ENCODE measurements at places on chromosomes 5 and 9. TPM values are rescaled to one million over a fixed set of nuclear protein-coding genes. Genes with fewer than 3 reads are reported as not detected.
A peak's percentile ranks its signal among the peaks of the same experiment; 100 is the strongest.

- H3K36me3 ChIP-seq: no peaks in the 10 kb centered on the region
- no peak overlapping the region for H3K4me3 ChIP-seq
Observed at GRCh38 chr5:125190232-125191087, 444.0 kb upstream of the ZNF608 start.

DNA sequence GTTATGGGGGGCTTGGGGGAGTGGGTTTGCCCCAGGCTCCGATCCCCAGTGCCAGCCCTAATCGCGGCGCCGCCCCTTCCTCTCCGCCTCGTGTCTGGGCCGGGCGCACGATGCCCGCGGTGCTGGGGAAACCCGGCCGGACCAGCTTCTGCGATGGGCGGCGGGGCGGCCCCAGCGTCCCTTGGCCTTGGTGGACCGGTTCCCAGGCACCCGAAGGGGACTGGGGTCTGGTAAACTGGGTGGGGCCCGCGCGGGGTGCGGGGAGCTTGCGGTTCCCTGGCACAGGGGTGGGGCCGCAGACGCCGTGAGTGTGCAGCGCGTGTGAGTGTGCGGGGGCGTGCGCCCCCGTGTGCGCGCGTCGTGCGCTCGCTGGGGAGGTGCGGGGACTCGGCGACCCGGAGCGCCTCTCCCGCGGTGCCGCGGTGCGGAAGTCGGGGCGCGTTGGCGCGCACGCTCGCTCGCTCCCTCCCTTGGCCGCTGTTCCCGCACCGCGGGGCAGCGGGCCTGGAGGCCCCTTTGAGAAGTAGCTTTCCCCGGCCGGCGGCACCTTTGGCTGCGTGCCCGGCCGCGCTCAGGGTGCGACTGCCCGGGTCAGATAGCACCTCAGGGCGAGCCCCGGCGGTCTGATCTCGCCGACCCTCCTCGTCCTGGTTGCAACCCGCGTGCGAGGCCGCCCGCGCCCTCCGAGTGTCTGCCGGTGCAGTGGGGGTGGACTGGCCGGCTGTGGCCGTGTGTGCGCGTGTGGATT is 568 bp downstream of the MACIR start:
- peaks cover 25% of the 10 kb centered on the region for H3K4me1 ChIP-seq
- H3K27me3 ChIP-seq: peaks cover 1% of the 10 kb centered on the region
- peak; percentile 72 for DNase-seq
- H3K27ac ChIP-seq: peak overlapping the region; percentile 58

GRCh38 chr9:123335193-123335985 is 20.6 kb upstream of the CRB2 start:
- H3K4me3 ChIP-seq: no peak overlapping the region
- peaks cover 41% of the 10 kb centered on the region for H3K4me1 ChIP-seq
- no peaks in the 10 kb centered on the region for H3K36me3 ChIP-seq

GRCh38 chr9:2726650-2727340 is 9.5 kb downstream of the KCNV2 start:
- peaks cover 3% of the 10 kb centered on the region for H3K36me3 ChIP-seq
- no peak overlapping the region for H3K4me3 ChIP-seq
- no peaks in the 10 kb centered on the region for H3K27me3 ChIP-seq
- DNase-seq: no peak
- H3K27ac ChIP-seq: no peak overlapping the region

GRCh38 chr5:134122530-134122929 is 8.0 kb downstream of the TCF7 start:
- no peaks in the 10 kb centered on the region for H3K27me3 ChIP-seq
- peak overlapping the region; percentile 89 for H3K27ac ChIP-seq
- peaks cover 32% of the 10 kb centered on the region for H3K36me3 ChIP-seq
- no peak for DNase-seq
- peaks cover 92% of the 10 kb centered on the region for H3K4me1 ChIP-seq

LMAN2 gene
- total RNA-seq: 92.1 TPM

FGF1 gene
- not detected for total RNA-seq

GRCh38 chr5:112951124-112951702 is 25.4 kb upstream of the DCP2 start:
- H3K4me1 ChIP-seq: no peaks in the 10 kb centered on the region
- H3K4me3 ChIP-seq: no peak overlapping the region
- no peak for DNase-seq
- H3K27me3 ChIP-seq: no peaks in the 10 kb centered on the region
- H3K36me3 ChIP-seq: no peaks in the 10 kb centered on the region

CFAP157 gene
- not detected for total RNA-seq

DNA sequence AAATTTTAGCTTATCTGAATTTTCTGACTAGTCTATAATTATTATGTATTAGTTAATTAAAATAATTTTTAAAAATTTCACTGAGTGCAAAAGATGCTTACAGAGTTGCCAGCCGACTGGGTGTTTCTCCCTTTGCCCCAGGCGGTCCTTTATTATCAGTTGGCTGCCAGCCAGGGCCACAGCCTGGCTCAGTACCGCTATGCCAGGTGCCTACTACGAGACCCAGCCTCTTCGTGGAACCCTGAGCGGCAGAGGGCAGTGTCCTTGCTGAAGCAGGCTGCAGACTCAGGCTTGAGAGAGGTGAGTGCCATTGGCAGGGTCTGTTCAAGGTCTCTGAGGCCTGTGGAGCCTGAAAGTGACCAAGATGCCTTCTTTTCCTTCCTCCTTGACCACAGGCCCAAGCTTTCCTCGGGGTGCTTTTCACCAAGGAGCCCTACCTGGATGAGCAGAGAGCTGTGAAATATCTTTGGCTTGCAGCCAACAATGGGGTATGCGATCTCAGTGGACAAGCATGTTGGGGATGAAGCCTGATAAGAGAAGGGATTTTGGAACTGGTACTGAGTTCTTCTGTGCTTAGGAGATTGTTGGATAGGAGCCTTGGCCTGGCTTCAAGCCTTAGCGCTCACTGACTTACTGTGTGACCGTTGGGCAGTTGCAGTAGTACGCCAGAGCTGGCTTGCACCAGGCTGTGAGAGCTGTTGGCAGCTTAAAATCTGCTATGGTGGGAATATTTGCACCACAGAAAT is 10.6 kb downstream of the DELE1 start:
- DNase-seq: no peak
- H3K27me3 ChIP-seq: no peaks in the 10 kb centered on the region
- no peak overlapping the region for H3K27ac ChIP-seq
- no peak overlapping the region for H3K4me3 ChIP-seq

GRCh38 chr9:114525513-114525912 is 20.2 kb upstream of the WHRN start:
- DNase-seq: no peak
- no peaks in the 10 kb centered on the region for H3K4me1 ChIP-seq
- no peak overlapping the region for H3K4me3 ChIP-seq
- H3K27ac ChIP-seq: no peak overlapping the region
- no peaks in the 10 kb centered on the region for H3K36me3 ChIP-seq
- H3K27me3 ChIP-seq: peaks cover 4% of the 10 kb centered on the region

OR13J1 gene
- not detected for total RNA-seq

DNA sequence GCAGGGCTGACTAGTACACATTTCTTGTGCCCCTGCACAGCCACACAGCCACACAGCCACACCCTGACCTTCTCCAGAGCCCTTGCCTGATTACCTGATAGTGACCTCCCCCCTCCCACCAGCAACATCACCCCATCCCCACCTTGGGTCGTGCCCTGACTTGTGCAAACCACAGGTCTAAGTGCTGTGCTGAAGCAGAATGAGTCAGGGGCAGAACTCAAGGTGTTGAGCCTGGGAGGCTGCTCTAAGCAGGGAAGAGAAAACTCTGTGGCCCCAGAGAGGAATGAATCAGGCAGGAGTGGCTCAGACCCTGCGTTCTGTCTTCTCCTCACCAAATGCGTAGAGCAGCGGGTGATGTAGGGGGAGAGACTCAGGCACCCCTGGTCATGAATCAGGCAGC is 24.3 kb upstream of the FAT2 start:
- H3K27me3 ChIP-seq: peaks cover 7% of the 10 kb centered on the region
- peak; percentile 23 for DNase-seq
- no peak overlapping the region for H3K4me3 ChIP-seq

DNA sequence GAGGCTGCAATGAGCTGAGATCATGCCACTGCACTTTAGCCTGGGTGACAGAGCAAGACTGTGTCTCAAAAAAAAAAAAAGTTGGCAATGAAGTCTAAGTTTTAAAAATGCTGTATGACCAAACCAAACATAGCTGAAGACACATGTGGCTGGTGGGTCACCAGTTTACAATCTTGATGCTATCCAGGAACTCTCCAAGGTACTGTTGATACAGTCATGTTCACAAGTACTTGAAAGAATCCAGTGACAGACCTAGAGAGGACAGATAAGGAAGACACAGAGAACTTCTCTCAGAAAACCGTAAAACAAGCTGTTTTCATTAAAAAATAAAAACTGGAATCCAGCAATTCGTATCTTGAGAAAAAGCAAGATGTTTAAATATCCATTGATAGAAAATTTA is 95.7 kb downstream of the ACTBL2 start:
- H3K4me3 ChIP-seq: no peak overlapping the region
- H3K4me1 ChIP-seq: peaks cover 4% of the 10 kb centered on the region
- H3K27ac ChIP-seq: no peak overlapping the region
- no peaks in the 10 kb centered on the region for H3K36me3 ChIP-seq

CDKN2A gene
- total RNA-seq: 0.97 TPM

TAS2R1 gene
- total RNA-seq: not detected

- H3K27ac ChIP-seq: no peak overlapping the region
- H3K27me3 ChIP-seq: no peaks in the 10 kb centered on the region
- no peak overlapping the region for H3K4me3 ChIP-seq
- no peak for DNase-seq
- H3K4me1 ChIP-seq: no peaks in the 10 kb centered on the region
- no peaks in the 10 kb centered on the region for H3K36me3 ChIP-seq
Observed at GRCh38 chr5:13859270-13860065, 85.0 kb downstream of the DNAH5 start.

DNA sequence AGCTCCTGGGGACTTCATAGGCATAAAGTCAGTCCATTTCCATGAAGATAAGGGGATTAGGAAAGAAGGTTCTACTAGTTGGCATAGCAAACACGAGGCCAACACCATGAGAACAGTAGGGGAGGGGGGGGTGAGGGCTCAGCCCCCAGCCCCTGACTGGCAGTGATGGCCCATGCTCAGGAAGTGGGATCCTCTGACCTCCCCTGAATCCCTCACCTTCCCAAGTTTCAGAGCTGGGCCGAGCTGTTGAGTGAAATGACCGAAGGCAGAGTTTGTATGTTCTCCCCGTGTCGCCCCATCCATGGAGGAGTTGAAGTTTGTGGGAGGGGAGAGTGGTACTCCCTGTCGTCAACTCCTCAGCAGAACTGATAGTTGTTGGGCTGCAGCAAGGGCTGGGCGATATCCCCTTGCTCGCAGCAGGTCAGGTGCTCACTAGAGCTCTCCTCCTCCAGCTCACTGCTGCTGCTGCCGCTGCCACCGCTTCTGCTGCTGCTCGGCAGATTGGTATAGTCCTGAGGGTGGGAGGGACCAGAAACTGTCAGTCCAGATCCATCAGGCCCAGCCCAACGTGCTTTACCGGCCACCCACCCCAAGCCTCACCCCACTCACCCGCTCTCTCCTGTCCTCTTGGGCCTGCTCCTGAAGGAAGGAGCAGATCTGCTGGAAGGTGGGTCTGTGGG is 32.5 kb downstream of the CSF1R start:
- H3K4me1 ChIP-seq: no peaks in the 10 kb centered on the region
- peaks cover 20% of the 10 kb centered on the region for H3K36me3 ChIP-seq
- DNase-seq: no peak
- no peak overlapping the region for H3K27ac ChIP-seq

GRCh38 chr9:75201480-75202209 is 113.3 kb downstream of the OSTF1 start:
- no peak overlapping the region for H3K4me3 ChIP-seq
- peaks cover 6% of the 10 kb centered on the region for H3K4me1 ChIP-seq
- H3K27me3 ChIP-seq: no peaks in the 10 kb centered on the region

- no peak for DNase-seq
- peaks cover 24% of the 10 kb centered on the region for H3K27me3 ChIP-seq
- no peaks in the 10 kb centered on the region for H3K4me1 ChIP-seq
- H3K36me3 ChIP-seq: no peaks in the 10 kb centered on the region
- H3K4me3 ChIP-seq: no peak overlapping the region
Observed at GRCh38 chr9:91923145-91923544, 26.9 kb downstream of the ROR2 start.

GRCh38 chr5:180673371-180674089 is 24.1 kb upstream of the FLT4 start:
- peaks cover 7% of the 10 kb centered on the region for H3K27me3 ChIP-seq
- no peaks in the 10 kb centered on the region for H3K36me3 ChIP-seq
- no peak for DNase-seq
- H3K27ac ChIP-seq: no peak overlapping the region

RPL37 gene
- 1,706 TPM for total RNA-seq

GRCh38 chr5:116542619-116543018 is 32.0 kb downstream of the SEMA6A start:
- H3K27ac ChIP-seq: no peak overlapping the region
- no peaks in the 10 kb centered on the region for H3K36me3 ChIP-seq
- H3K4me1 ChIP-seq: no peaks in the 10 kb centered on the region
- H3K27me3 ChIP-seq: no peaks in the 10 kb centered on the region

GRCh38 chr9:108859459-108860114 is 2.5 kb upstream of the ACTL7A start:
- no peaks in the 10 kb centered on the region for H3K36me3 ChIP-seq
- H3K4me1 ChIP-seq: peaks cover 4% of the 10 kb centered on the region
- no peak for DNase-seq
- peak overlapping the region; percentile 19 for H3K27ac ChIP-seq
- H3K4me3 ChIP-seq: no peak overlapping the region

CATSPER3 gene
- 0.39 TPM for total RNA-seq

DNA sequence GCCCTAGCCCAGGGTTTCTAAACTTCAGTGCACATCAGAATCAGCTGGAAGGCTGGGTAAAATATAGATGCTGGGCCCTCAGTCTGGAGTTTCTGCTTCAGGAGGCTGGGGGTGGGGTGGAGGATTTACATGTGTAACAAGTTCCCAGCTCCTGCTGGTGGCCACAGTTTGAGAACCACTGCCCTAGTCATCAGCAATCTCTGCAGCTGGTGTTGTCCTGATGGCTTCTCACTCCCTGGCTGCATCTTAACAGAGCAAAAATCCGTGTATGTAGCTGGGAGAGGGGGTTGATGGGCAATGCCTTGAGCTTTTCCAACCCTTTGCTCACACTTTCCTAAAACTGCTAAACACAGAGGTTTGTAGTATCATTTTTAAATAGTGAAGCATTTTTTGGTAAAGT is 186.0 kb upstream of the KLF9 start:
- H3K4me1 ChIP-seq: no peaks in the 10 kb centered on the region
- H3K27ac ChIP-seq: no peak overlapping the region
- H3K4me3 ChIP-seq: no peak overlapping the region
- DNase-seq: no peak
- no peaks in the 10 kb centered on the region for H3K27me3 ChIP-seq

DNA sequence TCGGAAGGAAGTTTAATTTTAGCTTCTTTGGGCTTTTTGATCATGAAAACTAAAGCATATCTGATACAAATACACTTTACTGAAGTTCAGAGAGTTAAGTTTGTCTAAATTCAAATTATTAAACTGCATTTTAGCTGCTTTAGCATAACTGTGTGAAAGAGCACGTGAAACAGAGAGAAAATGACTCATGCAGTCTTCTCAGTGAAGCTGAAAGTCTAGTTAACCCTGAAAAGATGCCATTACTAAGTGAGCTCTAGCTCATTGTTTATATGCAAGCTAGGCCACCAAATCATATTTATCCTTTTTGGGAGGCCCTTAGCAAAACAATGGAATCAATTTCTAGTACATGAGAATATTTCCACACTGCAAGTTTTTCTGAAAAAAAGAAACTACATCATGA is 27.6 kb downstream of the TPD52L3 start:
- H3K27ac ChIP-seq: no peak overlapping the region
- H3K36me3 ChIP-seq: no peaks in the 10 kb centered on the region
- peaks cover 10% of the 10 kb centered on the region for H3K27me3 ChIP-seq
- H3K4me1 ChIP-seq: peaks cover 6% of the 10 kb centered on the region
- no peak overlapping the region for H3K4me3 ChIP-seq

FRMPD1 gene
- total RNA-seq: not detected
